Sigmoid colon (tissue), 7 donors: ENCODE measurements at places on chromosomes 7 and 10.
A peak's percentile ranks its signal among the peaks of the same experiment; 100 is the strongest.

- DNase-seq, result no peak
These were observed 81.6 kb upstream of the CHST15 start for GRCh38 chr10:124174673-124175645.

DNA sequence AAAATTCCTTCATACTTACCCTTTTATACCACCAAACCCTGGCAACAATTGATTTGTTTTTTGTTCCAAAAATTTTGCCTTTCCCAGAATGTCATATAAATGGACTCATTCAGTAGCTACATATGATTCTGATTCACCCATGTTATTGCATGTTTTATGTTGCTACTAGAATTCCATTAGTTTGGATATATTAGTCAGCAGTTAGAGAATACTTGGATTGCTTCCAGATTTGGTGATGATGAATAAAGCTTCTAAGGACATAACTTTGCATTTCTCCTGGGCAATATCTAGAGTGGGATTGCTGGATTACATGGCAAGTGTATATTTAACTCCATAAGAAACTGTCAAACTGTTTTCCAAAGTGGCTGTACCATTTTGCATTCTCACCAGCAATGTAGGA lies 806.9 kb downstream of the DNAJB9 start:
- no peak for DNase-seq

GRCh38 chr10:70575874-70576802 lies 26.4 kb downstream of the PRF1 start:
- peak; percentile 67 for DNase-seq

DNA sequence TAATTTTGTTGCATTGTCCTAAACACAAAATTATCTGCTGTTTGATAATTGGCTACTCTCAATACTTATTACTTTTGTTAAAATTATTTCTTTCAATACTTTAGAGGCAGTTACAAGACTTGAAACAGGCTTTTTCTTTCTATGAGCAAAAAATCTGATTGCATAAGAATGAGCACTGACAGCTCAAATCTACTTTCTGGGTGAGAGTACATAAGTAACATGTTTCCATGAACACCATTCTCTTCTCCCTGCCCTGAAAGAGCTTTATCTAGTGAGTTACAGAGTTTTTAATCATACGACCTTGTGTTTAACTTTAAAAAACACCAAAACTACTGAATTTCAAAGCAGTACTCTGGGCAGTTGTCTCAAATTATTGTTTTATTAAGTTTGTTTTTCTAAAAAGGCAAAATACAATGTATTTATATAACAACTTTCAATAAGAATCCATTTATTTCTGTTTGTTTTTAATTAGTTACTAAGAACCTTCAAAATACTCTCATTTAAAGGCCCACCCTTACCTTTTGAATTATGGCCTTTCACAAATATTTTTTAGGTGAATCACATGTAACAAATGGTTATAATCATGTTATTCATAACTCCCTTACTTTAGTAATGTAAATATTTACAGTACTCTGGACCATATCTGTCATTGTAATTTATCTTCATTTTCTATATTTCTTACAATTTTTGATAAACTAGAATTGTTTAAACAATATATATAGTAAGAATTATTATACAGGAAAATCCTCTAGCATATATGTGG lies 23.0 kb upstream of the TFAM start:
- no peak for DNase-seq

GRCh38 chr7:127665922-127666321 lies 13.9 kb downstream of the SND1 start:
- no peak for DNase-seq

DNA sequence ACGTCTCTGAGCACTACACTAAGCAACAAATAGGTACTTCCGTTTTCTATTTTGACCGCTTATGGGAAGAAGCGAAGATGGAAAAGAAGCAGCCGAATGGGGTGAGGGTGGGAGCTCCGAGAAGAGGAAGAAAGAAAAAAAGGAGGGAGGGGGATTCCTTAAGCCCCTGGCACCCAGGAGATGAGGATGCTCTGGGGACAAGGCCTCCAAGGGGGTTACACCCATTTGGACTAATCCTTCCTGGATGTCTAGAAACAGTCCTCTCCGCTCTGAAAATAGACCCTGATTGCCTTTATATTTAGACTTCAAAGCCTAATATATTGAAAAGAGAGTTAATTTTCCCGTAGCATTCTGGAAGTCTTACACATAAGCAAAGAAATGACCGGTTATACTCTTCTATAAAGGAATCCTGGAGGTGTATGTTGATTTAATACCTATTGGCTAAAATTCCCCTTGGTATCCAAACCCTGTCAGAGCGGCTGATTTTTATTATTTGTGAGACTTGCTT lies 676 bp upstream of the HTR7 start:
- DNase-seq, result no peak

DNA sequence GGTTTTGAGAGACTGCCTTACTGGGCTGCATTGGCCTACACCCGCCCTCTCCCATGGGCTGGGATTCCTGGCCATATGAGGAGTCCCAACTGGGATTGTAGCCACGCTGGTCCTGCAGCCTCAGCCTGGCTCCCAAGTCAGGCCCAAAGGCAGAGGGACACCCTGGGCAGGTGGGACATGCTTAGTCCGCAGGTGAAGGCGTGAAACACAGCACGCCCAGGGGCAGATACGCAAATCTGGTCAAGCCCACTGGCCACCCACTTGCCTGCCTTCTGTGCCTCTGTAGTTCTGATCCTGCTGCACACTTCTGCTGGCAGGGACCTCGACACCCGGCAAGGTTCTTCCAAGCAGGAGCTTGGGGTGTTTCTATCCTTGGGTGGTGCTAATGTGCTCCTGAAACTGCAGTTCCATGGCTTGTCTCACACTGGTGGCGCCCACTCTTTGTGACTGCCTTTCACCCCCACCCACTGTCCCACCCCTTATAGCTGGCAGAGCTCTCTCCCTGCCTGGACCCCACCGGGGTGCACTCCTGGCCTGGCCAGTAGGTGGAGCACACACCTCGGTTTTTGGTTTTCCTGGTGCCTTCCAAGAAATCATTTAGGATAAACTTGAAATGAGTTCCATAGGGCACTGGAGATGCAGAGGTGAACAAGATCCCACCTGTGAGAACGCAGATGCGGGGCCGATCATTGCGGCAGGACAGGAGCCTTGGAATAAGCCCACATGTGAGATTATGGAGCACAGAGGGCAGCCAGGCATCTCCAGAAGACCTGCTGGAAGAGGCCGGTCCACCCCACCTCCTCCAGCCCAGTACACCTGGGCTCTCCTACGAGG lies 47.9 kb downstream of the MKI67 start:
- DNase-seq, result peak; percentile 52

DNA sequence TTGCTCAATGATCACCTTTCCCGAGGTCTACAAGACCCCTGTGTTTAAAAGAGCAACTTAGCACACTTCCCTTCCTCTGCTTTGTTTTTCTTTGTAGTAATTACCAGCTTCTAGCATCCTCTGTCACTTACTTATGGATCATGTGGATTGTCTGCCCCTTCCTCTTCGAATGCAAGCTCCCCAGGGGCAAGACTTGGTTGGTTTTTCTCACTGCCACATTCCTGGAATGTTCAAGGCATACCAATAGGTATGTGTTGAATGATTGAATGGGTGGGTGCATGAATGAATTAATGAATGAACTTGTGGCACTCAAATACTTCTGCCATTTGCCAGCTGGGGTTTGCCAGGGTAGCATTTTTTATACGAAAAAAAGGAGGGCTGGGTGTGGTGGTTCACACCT lies 294.0 kb downstream of the PRPF18 start:
- DNase-seq, result no peak

DNA sequence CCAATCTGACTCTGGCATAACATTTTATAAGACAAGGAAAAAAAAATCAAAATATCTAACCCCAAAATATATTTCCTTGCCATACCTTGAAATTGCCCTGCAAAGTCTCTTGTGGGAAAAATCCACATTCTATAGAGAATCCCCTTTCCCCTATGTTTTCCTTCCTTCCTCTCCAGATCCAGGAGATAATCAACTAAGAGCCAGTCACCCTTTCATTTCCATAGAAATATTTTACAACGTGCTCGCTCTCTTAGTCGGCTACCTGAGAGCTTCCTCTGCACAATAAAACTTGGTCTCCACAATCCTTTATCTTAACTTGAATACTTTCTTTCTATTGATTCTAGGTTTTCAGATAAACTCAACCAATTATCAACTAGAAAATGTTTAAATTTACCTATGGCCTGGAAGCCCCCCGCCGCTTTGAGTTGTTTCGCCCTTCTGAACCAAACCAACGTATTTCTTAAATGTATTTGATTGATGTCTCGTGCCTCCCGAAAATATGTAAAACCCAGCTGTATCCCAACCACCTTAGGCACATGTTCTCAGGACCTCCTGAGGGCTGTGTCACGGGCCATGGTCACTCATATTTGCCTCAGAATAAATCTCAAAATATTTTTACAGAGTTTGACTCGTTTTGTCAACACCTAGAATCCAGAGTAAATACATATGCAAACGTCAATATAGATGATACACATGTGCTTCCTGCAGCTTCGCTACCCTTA lies 869 bp downstream of the PSAP start:
- DNase-seq, result no peak

GRCh38 chr10:84269773-84270172 lies 24.9 kb downstream of the RGR start:
- no peak for DNase-seq

DNA sequence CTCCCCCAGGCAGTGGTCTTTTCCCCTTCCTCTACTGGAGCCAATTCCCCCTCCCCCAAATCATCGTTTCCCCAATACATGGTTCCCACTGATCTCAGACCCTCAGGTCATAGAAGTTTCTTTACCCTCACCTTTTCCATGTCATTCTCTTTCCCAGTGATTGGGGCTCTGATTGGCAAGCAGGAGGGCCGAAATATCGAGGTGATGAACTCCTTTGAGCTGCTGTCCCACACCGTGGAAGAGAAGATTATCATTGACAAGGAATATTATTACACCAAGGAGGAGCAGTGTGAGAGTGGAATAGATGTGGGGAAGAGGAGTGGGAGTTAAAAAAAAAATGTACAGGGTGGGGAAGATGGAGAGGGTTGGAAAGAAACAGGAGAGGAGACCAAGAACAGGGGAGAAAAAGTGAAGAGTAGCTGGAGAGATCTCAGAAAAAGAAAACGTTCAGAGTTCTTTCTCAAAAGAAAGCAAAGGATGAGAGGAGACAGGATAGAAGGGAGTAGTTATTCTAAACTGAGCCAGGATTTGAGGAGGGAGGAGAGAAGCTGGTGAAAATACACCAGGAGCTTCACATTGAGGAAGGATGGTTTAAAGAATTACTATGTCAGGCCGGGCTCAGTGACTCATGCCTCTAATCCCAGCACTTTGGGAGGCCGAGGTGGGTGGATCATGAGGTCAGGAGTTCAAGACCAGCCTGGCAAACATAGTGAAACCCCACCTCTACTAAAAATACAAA lies 858 bp downstream of the COPS6 start:
- DNase-seq, result no peak

DNA sequence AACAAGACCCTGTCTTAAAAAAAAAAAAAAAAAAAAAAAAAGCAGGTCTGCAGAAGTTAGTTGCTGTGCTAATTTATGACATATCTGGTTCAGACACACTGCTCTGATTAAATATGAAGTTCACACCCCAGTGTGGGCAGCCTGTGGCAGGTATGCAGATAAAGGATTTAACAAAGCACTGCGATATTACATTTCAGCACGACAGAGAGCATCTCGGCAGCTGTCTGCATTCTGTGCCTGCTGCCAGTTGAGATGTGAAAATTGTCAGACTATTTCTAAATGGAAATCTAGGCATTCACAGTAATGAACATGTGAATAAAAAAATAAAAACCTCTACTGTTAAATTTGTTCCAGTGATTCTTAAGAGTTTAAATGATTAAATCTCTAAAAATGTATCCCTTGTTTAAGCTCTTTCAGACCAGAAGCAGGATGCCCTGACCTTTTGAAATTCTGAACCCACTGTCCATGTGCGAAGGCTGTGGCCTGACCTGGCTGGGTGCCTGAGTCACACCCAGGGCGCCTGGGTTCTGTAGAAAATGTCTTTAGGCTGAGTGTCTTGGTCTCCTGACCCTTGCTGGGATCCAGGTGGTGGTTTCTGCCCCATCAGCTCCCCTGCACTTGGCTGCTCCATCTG lies 272.9 kb downstream of the WDR37 start:
- no peak for DNase-seq

DNA sequence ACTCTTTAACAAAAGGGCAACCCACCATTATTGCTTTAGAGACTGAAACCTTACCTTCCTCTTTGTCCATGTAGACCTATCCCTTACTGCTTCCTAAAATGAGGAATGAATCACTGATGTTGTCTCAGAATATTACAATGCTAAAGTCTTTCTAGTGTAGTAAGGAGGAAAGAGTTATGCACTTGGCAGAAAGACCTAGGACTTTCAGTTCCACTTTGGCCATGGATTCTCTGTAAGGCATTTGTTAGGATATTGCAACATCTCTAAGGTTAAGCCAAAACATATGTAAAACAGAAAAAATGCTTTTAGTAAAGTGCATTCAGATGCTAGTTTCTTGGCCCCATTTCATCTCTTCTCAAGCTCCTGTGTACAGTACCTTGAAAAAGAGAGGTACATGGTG lies 230.9 kb downstream of the PARD3 start:
- DNase-seq, result no peak

- no peak for DNase-seq
These were observed 78.5 kb upstream of the PDCD4 start for GRCh38 chr10:110793128-110793812.

DNA sequence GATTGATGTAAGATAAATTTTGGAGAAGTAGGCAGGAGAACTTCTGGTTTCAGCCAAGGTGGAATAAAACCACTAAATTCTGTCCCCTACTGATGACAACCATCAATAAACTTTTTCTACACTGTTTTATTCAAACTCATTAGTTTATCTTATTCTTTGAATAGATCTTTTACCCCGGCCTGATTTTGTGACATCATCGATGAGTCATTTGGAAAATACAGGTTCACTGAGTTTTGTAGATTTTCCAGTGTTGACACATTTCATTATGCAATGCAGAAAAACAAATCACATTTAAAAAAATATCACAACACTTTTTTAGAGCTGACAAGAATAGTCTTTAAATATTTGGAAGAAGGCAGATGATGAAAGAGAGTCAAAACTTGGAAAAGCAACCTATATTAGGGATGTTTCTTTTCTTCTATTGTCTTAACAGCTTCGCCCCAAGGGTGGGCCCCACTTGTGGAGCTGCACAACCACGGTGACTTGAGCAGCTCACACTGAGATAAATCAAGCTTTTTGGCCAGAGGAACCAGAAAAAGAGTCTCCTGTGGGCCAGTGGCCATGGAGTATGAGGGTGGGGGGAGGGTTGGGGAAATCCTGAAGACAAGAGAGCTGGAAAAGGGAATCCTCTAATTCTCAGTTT lies 112.8 kb downstream of the PTEN start:
- DNase-seq, result no peak

DNA sequence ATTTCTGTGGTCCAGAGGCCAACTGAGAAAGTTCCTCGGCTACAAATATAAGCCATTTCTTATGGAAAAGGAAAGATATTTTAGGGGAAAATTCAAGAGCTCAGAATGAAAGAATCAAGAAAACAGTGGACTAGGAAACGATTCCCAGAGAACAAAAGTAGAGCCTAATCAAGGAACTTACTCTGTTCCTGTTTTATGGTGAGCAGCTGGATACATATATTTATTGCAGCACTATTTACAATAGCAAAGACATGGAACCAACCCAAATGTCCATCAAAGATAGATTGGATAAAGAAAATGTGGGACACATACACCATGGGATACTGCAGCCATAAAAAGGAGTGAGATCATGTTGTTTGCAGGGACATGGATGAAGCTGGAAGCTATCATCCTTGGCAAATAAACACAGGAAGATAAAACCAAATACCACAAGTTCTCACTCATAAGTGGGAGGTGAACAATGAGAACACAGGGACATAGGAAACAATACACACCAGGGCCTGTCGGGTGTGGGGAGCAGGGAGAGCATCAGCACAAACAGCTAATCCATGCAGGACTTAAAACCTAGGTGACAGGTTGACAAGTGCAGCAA lies 298.7 kb downstream of the THSD7A start:
- DNase-seq, result no peak
